ENCODE measurements at places on chromosomes 4 and X.

DNA sequence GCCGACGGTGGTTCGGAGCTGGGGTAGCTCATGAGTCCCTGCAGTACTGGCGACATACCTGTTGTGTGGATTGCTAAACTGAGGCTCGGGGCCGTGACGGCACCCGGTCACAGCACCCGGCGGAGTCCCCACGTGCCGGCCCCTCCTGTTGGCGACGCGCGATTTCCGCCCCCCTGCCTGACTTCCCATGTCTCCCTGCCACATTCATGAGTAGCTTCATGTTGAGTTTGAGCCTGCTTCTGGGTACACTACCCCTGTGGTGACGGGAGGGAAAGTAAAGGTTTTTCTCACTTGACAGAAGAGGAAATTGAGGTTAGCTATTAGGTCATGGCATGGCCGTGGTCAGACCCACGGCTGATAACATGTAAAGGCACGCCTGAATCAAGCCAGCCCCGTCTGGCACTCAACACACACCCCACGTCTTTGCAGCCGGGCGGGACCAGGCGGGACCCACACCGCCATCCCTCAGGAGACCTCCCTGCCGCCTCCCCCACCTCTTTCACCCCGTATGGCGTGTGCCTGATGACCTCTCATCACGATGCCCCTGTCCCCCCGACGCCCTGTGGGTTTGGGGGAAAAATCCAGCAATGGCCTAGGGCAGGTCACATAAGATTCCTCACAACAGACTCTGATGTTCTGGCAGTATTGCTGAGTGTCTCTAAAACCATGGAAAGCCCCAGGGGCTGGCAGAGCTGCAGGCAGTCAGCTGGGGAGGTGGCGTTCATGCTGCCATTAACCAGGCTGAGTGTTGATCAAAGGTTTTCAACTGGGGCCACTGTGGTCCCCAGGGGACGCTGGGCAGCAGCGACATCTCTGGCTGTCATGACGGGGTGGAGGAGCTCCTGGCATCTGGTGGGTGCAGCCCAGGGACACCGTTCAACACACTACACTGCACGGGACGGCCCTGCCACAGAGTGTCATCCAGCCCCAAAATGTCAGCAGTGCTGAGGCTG lies 29.2 kb downstream of the P2RY8 start:
- no peak for DNase-seq

DNA sequence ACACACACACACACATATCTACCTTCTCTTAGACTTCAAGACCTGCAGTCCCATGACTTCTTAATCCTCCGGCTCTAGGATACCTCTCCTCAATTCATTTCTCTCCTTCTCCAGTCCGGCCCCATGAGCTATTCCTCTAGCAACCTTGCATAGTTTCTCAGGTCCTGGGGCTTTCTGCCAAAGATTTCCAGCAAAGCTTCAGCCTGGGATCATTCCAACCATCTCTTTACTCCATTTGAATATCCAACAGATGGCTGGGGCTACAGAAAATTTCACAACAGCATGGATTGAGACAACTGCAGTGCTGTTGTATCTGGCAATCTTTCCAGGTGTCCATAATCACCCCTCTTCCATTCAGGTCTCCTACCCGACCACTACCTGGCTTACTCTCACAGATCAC lies 184.1 kb downstream of the DCHS2 start:
- no peak for DNase-seq

DNA sequence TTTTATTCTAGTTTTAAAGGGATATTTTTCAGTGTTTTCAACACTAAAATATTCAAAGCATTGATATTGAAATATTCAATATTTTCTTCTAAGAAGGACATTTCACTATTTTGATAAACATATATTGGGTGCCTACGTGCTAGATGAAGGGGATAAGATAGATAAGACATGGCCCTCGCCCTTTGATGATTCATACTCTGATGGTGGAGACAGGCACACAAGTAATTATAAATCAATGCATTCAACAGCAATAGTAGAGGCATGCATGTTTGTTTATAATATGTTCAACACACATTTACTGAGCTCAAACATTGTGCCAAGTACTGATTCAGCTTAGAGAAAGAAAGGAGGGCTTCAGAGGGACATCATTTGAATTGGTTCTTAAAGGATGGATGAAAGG lies 22.7 kb downstream of the TMEM47 start:
- no peak for DNase-seq

DNA sequence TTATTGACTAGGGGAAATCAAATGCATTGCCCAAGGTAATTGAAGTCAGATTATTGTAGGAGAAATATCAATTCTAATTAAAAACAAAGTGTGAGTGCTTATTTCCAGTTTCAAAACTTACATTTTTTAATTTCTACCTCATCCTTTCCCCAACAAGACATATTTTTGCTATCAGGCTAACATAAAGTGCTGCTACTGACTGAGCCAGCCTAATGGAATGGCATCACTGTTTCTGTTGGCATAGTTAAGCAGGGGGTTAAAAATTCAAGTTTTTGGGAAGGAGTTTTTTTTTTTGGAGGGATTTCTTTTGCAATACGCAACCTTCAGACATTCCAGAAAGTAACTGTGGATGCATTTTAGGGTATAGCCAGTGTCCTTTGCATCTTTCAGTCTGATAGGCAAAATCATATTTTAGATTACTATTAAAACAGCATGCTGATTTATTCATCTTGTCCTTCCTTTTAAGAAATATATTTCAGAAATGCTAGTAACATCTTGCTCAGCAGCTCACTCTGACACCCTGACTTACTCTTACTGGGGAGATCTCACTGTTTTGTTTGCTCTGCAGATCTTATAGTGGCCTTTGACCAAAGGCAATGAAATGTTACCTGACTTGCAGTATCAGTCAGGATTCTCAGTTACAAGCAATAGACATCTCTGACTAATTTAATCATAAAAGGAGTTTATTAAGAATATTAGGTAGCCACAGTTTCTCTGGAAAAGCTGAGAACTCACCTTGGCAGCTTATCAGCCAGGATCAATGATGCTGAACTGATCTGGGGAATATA lies 24.4 kb downstream of the GAB1 start:
- DNase-seq, result peak; percentile 67

DNA sequence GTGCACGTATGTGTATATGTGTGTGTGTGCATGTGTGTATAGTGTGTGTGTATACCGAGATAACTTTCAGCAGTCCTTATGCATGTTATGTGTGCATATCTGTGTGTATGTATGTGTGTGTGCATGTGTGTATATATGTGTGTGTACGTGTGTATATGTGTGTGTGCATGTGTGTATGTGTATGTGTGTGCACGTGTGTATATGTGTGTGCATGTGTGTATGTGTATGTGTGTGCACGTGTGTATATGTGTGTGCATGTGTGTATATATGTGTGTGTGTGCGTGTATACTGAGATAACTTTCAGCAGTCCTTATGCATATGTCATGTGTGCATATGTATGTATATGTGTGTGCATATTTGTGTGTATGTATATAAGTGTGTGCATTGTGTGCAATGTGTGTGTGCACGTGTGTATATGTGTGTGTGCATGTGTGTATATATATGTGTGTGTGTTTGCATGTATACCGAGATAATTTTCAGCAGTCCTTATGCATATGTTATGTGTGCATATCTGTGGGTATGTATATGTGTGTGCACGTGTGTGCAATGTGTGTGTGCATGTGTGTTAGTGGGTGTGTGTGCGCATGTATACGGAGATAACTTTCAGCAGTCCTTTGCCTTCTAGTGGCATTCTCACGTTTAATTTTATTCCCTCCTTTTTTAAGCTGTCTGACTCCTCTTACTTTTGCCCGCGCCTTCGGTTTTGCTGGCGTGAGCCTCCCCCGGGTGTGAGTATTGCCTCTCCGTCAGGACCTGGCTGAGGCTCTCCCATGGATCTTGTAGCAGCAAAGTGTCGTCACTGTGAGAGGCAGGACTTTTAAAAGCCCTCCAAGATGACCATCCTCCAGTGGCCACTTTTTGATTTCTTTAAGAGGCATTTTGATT lies 99.6 kb upstream of the SHOX start:
- no peak for DNase-seq

GRCh38 chrX:101051153-101051548 lies 760 bp downstream of the TRMT2B start:
- no peak for DNase-seq

- DNase-seq, result no peak
Measured at GRCh38 chrX:17298564-17298963, 76.4 kb upstream of the NHS start.

GRCh38 chr4:121873604-121874003 lies 3.3 kb upstream of the BBS7 start:
- peak; percentile 21 for DNase-seq

DNA sequence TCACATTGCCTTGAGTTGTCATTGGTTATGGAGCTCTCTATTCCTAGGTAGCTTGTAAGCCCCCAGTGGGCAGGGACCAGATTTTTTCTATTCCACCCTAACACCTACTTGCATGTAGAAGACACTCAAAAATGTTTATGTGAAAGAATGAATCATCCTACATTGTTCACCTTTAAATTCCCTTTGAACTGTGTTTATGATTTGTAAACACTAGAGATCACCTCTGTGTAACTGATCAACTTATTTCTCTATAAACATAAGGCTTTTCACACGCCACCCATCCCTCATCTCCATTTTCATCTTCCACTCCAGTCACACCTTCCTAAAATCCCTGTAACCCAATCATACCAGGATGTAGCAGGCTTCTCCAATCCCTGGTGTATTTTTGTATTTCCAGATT lies 142.6 kb upstream of the LEF1 start:
- DNase-seq, result no peak

DNA sequence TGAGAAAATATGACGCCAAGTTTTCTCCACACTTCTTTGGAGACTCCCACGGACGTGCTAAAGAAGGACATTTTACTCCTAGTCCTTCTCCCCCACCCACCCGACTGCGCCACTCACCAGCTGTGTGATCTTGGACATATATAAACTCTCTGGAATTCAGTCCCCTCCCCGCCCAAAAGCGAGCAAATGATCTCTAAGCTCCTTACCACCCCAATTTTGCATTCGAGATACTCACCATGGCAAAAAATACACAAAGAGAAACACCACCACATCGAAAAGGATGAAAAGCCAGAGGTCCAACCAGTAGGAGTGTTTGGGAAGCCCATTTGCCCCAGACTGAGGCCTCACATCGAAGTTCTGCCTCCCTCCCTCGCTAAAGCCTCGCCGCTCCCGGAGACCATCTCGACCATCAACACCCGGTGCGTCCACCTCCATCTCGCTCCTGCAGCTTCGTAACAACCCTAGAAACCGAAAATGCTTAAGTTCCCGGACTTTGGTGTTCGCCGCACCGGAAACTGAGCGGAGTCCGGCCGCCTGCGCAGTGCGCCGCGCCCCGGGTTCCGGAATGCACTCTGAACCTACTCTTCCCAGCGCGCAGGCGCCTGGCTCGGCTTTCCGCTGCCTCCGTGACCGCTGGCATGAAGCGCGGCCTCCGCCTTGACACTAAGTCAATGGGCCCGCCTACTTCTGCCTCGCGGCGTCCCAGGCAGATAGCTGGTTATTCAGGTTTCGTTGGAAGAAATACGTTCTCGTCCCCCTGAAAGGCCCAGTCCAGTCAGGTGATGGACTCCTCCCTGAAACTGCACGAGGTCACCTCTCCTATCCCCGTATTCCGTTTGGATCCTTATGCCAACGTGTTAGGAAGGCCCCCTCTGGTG lies 21.6 kb downstream of the FABP2 start:
- DNase-seq, result peak; percentile 96

DNA sequence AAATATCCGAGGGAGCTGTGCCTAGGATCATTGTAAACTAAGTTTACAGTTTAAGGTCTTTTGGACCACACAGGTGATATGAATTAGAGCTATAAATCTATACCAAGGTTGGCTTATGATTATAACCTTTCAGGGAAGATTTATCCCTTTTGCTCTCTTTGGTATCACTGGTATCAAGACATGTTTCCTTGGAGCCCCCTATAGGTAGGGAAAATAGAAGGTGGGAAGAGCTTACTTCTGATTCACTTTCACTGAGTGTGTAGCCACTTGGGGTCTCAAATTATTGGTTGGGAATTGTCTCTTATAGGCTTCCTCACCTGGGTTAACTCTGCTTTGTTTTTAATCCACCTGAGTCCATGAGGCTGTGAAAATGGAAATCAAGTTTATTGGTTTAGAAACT lies 262.1 kb upstream of the NR3C2 start:
- DNase-seq, result no peak

GRCh38 chr4:143410015-143410414 lies 73.3 kb downstream of the GAB1 start:
- DNase-seq, result no peak

DNA sequence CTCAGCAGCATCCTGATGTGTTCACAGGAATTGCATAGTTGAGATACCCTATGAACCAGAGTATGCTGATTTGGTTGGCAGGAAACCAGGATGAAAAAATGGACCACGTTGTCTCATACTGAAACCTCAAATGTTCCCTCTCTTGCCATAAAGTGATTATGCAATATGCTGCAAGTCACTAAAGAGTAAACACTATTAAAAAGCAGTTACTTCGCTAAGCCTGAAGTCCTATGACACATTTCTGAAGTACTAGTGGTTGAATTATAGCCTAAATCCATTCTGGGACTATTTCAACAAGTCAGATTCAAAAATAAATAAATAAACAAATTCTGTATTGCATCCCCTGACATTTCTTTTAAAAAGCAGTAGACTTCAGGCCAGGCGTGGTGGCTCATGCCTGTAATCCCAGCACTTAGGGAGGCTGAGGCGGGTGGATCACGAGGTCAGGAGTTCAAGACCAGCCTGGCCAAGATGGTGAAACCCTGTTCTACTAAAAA lies 106.0 kb upstream of the NAP1L5 start:
- peak; percentile 92 for DNase-seq

DNA sequence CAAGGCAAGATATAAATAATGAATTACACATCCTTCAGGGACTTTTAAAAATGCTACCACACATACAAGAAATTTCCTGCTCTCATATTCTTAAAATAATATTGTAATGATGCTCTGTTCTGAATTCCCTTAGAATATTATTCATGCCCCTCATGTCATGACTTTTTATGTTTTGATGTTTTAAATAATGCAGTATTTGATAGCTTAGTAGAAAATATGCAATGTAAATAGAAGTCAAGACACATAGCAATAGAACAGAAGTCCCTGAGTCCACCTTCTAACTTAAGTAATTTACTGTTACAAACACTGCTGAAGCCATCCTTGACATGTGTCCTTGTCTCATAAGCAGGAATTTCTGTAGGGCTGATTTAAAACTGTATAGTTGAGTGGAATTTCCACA lies 1071.2 kb upstream of the LCORL start:
- no peak for DNase-seq

DNA sequence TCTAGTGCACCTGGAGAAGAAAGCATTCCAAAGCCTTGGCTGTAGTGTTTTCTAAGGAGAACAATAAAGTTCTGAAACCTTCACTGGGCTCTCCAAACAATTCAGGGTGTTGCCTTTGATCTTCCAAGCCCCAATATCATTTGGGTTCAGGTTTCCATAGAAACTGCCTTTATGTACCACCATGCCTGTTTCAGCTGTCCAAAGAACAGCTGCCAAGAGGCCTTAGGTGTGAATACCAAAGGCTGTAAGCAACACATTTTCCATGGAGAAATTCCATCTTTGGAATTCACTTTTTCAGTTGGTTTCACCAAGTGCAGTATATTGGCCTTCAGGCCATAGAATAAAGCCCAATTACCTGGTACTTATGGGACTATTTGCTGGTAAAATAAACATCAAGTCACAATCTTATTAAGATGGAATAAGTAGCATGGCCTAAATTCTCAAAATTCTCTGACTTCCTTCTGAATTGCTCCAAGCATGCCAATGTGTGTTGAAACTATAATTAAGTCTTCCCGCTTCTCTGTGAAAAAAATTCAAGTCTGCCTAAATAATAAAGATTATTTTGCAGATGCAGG lies 61.9 kb downstream of the COX18 start:
- DNase-seq, result no peak
